AG08395 (cell line): ENCODE measurements at places on chromosomes 7 and 10.

GRCh38 chr10:102714621-102715455 is at the start of gene SFXN2:
SFXN2 (plus strand) TSS chr10:102714636; CDS start chr10:102726637, 12,001 bp downstream.
- DNase-seq = no peak

GRCh38 chr7:129055294-129055816 is 444 bp upstream of the TNPO3 start:
- DNase-seq = no peak

- no peak for DNase-seq
Measured at GRCh38 chr10:132237871-132238270, 51.1 kb downstream of the DPYSL4 start.

GRCh38 chr7:98621573-98622482 is 4.7 kb downstream of the NPTX2 start:
- no peak for DNase-seq

DNA sequence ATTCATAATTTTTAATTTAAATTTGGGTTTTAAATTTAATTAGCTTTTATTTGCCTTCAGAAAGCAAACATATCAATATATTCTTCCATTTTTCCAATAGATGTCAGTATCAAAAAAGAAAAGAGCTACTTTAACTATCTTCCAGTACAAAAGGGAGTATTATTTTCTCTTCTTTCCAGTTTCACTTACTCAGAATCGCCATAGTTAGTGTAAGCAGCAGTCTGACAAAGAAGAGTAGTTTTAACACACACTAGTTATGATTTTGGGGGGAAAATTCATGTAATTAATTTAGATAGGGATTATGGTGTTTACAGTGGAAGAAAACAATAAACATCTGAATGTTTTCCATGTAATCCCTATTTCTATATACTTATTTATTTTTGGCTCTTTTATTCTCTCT is 272.6 kb upstream of the DGKB start:
- DNase-seq = no peak

DNA sequence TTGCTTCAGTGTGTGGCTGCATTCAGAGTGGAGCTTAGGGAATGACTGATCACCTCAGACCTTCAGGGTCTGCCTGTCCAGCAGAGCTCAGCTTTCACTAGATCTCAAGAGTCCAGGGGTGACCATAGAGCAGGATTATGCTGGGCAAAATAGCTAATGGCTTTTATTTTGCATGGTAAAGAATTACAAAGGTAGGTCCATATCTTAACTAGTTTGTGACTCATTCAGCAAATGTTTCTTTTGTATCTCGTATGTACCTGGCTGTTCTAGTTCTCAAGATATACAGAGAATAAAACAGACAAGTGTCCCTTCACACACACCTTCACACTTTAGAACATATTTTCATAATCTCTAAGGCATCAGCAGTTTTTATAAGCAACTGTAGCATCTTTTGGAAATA is 180.5 kb downstream of the DYNC1I1 start:
- DNase-seq = no peak

DNA sequence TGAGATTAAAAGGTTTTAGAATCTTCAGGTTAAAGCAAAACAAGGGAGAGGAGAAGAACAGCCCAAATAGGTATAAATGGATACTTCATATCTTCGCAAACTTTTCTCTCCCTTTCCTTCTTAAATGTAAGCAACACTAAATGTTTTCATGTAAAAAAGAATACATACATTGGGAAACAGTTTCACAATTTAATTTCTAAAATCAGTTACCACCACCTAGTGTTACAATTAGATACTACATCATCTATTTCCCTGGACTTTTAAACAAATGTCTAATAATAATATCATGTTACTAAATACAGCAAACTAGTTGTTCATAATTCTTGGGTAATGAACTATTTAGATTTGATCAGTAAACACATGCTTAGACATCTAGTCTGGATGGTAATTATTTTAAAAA is 35.8 kb downstream of the MINDY3 start:
- peak; percentile 20 for DNase-seq

- no peak for DNase-seq
Measured at GRCh38 chr10:17365402-17365801, 89.0 kb downstream of the ST8SIA6 start.

GRCh38 chr7:119967221-119967620 is 305.8 kb upstream of the KCND2 start:
- DNase-seq = no peak

- no peak for DNase-seq
Measured at GRCh38 chr10:3963191-3963673, 178.2 kb upstream of the KLF6 start.

- DNase-seq = no peak
Measured at GRCh38 chr10:46239247-46239646, 47.5 kb upstream of the ANTXRL start.

- DNase-seq = peak; percentile 90
Measured at GRCh38 chr7:101172854-101173751, 7.0 kb downstream of the NAT16 start.

DNA sequence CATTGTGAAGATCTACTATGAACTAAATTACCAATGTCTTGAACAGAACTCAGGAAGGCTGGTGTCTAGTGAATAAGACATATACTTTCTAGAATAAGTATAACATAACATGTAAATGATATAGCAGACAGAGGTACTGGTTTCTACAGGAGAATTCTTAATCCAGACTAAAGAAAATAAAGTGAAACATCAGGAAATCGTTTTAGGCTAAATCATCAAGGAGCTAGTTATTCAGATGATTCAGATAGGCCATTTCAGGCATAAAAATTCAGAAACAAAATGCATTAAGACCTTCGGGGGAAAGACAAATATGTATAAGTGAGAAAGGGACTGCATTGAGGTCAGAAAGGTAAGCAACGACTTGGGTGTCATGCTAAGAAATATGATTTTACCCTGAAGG is 170.6 kb downstream of the LRRN3 start:
- DNase-seq = no peak

GRCh38 chr7:44473295-44473694 is 17.2 kb downstream of the NUDCD3 start:
- peak; percentile 14 for DNase-seq

DNA sequence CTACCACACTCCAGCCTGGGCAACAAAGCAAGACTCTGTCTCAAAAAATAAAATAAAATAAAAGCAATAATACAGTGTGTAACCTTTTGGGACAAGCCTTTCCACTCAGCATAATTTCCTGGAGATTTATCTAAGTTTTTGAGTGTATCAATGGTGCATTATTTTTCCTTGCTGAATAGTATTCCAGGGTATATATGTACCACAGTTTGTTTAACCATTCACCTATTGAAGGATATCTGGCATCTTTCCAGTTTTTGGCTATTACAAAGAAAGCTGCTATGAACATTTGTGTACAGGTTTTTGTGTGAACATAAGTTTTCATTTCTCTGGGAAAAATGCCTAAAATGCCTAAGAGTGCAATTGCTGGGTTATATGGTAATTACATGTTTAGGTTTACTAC is 59.9 kb downstream of the RBM20 start:
- DNase-seq = no peak

DNA sequence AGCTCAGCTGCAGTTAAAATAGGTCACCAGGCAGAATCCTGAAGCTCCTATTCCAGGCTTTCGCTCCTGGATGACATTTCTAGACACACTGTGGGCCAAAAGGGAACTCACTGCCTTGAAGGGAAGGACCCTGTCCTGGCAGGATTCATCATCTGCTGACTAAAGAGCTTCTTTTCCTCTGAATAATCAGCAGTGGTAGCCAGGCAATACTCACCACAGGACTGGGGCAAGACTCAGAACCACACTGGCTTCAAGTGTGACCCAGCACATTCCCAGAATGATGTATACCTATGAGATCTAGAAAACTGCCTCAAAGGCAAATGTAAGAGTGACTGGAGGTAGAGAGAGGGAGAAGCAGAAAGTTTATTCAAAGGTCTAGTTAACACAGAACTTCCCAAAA is 29.5 kb upstream of the EBF3 start:
- DNase-seq = peak; percentile 67

DNA sequence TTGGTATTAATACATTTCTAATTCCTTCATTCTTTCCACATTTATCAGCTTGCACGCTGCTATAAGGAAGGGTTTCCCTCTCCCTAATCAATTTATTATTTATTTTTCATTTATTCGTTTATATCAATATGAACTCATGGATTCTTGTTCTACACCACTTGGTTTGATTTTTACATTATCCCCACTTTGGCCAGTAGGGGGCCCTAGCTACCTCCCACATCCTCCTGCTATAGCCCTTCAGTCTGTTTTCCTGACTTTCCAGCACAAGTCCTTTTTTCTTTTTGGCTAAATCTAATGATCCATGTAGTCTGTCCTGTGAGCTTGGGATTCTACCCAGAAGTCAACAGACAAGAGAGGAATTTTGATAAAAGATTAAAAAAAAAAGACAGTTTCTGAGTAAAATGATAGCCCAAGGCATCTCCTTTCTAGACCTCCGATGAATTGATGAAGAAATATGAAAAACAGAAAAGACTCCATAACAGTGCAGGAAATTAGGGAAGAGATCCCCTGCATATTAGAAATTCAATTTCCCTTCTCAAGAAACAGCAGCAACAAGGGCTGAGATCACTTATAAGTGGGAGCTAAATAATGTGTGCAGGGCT is 47.7 kb downstream of the LYZL2 start:
- peak; percentile 71 for DNase-seq

- DNase-seq = peak; percentile 34
Measured at GRCh38 chr10:71582019-71582418, 137.6 kb downstream of the C10orf105 start.

- peak; percentile 38 for DNase-seq
Measured at GRCh38 chr7:100585511-100586265, at the start of gene LRCH4. LRCH4 (minus strand) TSS chr7:100586129; CDS start chr7:100586100, 29 bp downstream.

- DNase-seq = peak; percentile 19
Measured at GRCh38 chr10:80075781-80076180, 2.7 kb upstream of the TMEM254 start.

DNA sequence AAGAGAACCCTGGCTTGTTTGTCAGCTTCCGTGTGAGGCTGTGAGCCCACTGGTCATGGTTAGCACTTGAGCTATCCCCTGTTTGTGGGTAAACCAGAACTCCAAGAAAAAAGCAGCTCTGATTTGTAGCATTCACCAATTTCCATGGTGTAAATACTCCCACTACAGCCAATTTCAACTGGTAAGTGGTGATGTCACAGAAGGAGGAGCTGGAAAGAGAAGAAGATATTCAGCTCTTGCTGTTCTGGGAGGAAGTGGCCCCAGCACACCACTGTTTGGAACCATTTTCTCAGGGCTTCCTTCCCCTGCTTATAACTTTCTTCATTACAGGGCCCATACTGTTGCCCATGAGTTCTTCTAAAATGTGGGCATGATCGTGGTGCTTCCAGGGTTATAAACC is 500.1 kb upstream of the ZMIZ1 start:
- no peak for DNase-seq

DNA sequence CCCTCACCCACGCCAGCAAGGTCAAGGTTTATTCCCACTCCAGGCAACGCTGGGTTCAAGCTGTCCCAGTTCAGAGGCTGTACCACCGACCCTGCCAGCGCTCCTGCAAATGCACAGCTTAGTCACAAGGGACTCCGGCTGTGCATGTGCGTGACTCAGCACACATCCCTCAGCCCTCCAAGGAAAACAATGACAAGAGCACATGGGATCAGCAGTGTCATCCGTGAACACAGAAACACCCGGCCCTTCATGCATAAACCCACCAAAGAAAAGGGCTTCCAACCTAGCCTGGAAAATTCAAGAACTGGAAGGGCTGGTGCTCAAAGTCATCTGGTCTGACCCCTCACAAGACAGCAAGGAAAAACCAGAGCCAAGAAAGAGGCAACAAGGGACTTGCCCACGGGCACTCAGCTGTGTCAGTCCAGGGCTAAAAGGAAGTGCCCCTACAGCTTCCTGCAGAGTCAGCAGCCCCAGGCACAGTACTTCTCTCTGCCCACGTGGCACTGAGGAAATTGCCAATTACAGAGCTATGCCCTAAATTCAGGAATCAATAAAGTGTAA is 106.1 kb downstream of the KCNMA1 start:
- DNase-seq = peak; percentile 90

DNA sequence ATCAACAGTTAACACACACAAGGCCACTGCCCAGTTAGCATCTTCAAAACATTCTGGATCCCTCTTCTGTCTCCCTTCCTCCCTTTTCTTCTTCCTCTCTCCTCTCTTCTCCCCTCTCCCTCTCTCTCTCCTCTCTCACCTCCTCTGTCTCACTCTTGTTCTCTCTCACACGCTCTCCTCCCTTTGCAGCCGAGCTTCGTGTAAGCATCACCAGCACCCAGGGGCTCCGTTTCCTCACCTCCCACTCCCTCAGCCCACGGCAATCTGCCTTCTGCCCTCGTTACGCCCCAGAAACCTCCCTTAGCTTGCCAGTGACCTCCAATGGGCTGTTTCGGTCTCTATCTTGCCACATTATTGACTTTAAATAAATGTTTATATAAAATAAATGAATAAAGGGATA is 147.4 kb downstream of the TEX36 start:
- DNase-seq = no peak

- no peak for DNase-seq
Measured at GRCh38 chr7:153399554-153399940, 640.0 kb downstream of the ACTR3B start.

DNA sequence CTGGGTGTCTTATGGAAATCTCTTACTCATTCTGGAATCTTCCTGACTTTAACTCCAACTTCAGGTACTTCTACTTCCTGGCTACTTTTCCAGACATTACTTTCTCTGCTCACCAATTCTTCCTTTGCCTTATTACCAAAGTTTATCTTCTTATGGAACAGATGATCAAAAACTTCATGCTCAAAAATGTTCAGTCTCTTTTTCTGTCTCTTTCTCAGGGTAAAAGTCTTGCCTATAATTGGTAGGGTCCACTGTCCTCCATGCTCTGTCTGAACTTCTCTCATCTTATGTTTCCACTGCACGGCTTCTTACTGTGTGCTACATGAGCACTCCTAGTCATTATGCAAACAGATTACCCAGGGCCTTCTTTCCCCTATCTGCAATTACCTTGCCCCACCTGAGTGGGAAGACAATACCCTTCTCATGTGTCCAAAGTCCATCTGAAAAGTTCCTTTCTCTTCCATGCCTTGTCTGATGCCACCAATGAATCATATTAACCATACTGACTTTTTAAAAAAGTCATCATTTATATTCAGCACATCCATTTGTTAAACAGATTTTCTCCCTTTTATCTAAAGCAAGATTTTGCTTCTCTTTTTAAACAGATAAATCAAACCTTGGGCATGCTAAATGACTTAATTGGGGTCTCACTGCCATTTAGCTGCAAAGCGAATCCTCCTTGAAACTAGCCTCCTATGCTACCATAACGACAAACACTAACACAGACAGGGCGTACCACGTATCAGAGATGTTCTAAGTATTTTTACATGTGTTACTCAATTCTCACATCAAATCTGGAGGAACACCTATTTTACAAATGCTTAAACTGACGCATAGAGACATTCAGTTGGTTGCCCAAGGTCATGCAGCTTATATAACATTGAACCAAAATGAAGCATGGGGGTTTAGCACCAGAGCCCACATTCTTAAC is 48.8 kb downstream of the SEMA3C start:
- no peak for DNase-seq
